Right cardiac atrium (tissue), 5 donors: ENCODE measurements at places on chromosomes 5 and 9. TPM values are rescaled to one million over a fixed set of nuclear protein-coding genes. Genes with fewer than 3 reads are reported as not detected.

Gene KIF12
- polyA plus RNA-seq = 0.23 TPM

Gene TMEM232
- polyA plus RNA-seq = 0.63 TPM

Gene BAAT
- polyA plus RNA-seq = 0.11 TPM

Gene CTXN3
- polyA plus RNA-seq = not detected

Gene PHYHD1
- 57.8 TPM for polyA plus RNA-seq
